OCI-M1 (cell line): ENCODE measurements at places on chromosomes 5 and 9.

DNA sequence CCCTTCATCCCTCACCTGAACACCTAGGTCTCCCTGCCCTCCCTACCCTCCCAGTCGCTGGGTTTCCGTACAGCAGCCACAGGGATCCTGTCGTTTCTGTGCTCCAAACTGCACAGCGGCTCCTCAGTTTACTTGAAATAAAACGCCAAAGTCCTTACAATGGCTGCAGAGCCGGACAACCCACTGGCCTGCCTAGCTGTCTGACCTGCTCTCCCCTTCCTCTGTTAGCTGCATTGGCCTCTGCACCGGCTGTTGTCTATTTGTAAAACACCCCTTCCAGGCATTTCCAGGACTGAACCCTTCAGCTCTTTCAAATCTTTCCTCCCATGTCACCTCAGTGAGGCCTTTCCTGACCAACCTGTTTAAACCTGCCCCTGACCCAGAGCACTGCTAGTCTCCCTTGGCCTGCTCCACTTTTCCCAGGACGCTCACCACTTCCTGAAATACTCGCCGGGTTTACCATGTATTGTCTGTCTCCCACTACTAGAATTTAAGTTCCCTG is 9.1 kb upstream of the MGAT1 start:
- DNase-seq = no peak

DNA sequence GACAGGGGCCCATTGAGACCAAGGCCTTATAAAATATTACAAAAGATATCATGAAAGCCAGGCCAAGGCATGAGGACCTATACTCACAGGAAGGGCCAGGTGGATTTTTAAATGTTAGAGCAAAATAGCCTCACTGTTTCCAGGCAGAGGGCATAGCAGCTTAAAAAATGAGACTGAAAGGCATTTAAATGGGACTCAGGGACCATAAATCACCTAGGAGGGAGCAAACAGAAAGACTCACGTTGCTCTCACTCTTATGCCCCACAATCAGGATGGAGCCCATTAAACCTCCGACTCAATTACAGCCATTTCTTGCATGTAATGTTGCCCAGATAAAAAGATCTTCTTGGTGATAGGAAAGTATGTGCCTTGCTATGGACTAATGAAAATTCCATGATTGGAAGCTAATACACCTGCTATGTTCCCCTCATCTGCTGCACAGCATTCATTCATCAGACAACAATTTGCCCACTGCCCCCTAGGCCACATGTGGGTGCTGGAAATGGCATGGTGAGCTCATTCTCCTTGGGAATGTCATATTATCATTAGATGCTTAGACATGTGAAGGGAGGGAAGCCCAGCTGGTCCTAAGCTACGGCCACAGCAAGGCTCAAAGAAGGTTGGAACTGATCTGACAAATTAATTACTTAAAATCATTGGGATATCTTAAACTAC is 128.6 kb upstream of the GRIA1 start:
- DNase-seq = no peak

GRCh38 chr5:180807654-180808414 is 5.2 kb upstream of the MGAT1 start:
- no peak for DNase-seq

GRCh38 chr9:7042124-7042523 is 284.4 kb downstream of the KDM4C start:
- DNase-seq = no peak

- no peak for DNase-seq
These were observed 35.7 kb upstream of the GABRP start for GRCh38 chr5:170747851-170748250.

- DNase-seq = no peak
These were observed 20.9 kb upstream of the DUSP1 start for GRCh38 chr5:172791726-172792445.

GRCh38 chr9:107281922-107282667 is 984 bp upstream of the RAD23B start:
- DNase-seq = peak; percentile 36

- DNase-seq = peak; percentile 38
These were observed 542.4 kb downstream of the RAB3C start for GRCh38 chr5:59125011-59125961.

GRCh38 chr5:96924016-96924443 is 11.8 kb upstream of the LNPEP start:
- no peak for DNase-seq

GRCh38 chr5:43432486-43433375 is 20.5 kb upstream of the CCL28 start:
- peak; percentile 56 for DNase-seq

DNA sequence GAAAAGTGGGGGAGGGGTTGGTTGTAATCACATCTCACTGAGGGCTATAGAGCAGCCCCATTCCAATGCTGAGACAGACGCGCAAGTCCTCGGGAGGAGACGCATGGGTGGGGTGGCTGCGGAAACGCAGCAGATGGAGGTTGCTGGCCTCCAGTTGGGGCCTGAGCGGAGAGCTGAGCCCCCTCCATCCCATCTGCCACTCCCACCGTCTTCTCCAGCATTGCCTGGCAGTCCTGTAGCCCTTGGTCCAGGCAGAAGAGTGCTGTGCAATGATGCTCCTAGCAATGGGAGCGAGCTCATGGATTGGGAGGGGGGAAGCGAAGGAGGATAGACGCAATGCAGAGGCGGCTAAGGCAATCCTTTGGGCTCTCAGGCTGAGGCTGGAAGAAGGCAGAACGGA is 79.4 kb upstream of the GLRA1 start:
- DNase-seq = no peak

GRCh38 chr9:109411069-109411761 is 86.9 kb downstream of the PTPN3 start:
- no peak for DNase-seq

DNA sequence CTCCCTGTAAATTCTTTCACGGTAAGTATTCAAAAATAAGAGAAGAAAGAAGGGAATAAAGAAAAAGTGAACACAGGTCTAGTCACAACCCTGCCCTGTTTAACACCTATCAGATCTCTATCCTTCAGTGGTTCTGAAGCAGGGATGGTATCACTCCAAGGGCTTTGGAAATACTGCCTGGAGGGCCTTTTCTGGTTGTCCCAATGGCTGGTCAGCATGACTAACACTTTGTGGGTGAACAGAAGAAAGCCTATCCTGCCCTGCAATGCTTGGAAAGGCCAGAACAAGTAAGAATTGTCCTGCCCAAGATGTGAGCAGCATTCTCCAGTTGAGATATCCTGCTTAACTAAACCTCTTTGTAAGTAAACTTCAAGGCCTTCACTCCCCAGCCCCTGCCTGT is 124.9 kb downstream of the TMEM167A start:
- DNase-seq = no peak

DNA sequence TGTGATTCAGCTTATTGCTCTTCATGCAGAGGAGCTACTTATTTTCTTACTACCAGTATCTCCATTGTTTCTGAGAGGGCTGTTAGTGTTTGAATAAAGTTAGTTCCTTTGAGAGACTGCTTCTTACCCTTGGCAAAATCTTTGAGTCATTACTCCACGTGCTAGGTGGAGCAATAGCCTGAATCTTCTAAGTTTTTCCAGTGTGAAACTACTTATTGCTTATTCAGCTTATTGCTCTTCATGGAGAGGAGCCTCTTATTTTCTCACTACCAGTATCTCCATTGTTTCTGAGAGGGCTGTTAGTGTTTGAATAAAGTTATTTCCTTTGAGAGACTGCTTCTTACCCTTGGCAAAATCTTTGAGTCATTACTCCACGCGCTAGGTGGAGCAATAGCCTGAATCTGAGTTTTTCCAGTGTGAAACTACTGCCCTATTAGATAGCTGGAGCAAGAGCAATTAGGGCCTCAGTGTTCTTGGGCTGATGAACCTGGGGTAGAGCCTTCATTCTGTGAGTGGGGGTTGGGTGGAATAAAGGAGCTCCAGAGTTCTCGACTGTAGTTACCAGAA is 41.9 kb downstream of the GPBP1 start:
- no peak for DNase-seq

DNA sequence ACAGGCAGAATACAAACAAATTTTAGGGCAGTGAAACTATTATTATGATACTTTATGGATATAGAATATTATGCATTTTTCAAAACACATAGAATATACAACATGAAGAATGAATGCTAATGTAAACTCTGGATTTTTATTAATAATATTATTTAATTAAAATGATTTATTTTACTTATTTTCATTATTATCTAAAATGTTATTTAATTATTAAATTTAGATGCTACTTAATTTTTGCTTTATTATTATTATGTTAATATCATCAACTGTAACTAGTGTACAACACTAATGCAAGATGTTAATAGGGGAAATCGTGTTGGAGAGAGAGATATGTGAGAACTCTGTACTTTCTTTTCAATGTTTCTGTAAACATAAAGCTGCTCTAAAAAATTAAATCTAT is 39.3 kb upstream of the TENT4A start:
- no peak for DNase-seq

DNA sequence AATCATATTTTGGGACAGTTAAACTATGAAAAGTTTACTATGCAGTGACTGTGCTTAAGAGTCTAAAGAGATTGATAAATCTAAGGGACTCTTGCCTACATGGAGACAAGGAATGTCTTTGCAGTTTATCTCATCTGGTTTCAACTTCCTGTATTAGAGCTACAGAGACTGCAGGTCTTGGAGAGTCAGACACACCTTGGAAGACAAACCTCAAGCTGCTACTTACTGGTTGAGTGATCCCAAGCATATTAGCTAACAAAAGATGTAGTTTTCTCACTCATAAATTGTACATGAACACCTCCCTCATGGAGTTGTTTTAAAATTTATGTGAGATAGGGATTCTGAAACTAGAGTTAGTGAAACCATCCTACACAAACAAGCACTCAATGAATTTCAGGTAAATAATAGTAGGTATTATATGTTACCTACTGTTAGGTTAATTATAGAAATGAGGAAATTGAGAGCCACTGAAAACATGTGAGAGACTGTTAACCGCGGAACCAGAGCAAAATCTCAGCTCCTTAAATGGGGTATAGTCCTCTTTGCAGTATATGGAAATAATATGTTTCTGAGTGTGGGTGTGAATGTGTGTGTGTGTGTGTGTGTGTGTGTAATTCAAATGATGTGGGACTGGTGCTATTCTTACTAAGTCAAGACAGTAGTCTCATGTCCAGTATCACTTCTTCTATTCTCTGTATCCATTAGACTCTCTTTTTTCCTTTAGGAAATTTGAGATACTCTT is 752.1 kb downstream of the DTWD2 start:
- DNase-seq = no peak

DNA sequence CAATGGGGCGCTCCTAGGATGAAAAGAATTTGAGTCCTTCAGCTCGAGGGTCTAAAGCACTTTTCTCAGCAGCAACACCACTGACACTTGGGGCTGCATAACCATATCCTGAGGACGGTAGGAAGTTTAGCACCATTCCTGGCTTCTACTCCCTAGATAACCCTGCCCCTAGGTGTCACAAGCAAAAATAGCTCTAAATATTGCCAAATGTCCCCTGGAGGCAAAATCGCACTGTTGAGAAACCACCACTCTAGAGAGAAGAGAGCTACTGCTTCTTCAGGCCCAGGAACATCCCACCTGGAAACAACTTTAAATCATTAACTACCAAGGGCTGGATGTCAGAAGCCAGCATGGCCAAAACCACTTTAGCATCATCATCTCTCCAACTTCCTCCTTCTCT is 29.8 kb downstream of the MYO10 start:
- no peak for DNase-seq

GRCh38 chr5:39711821-39712220 is 287.0 kb upstream of the DAB2 start:
- no peak for DNase-seq

- DNase-seq = no peak
These were observed 1.2 kb upstream of the TAL2 start for GRCh38 chr9:105661011-105661410.

GRCh38 chr9:91207729-91208418 is 153.8 kb downstream of the AUH start:
- DNase-seq = peak; percentile 79

DNA sequence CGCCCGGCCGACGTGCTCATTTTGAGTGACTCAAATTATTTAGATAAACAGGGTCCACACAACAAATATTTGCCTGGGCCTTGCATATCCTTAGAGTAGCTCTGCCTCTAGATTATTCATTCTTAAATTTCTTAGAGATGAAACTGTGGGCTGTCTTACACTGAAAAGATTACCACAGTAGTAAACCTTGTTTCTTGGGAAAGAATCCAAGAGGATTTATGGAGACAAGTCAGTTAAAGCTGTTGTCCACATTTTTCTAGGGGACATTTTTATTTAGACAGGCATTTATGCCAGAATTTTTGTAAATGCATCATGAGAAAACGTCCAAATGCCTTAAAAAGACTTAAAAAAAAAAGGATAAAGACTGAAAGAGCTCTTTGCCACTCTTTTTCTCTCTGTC is 32.6 kb upstream of the RANBP3L start:
- no peak for DNase-seq

DNA sequence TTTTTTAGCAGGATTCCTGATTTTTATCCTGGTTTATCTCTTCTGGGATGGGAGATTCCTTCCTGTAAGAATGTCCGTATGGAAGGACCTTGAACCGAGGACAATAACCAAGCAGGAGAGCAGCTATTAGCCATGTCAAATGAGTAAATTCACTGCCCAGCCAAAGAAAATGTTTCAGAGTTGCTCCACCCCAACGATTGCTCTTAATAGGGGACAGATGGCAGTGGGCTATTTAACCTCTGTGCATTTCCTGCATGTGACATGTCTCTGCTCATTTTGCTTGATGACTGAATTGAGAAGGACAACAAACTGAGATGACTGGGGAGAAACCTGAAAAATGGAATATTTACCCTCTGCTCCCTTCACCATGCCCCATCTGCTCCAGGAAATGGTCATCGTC is 479.9 kb upstream of the ZNF462 start:
- DNase-seq = no peak

DNA sequence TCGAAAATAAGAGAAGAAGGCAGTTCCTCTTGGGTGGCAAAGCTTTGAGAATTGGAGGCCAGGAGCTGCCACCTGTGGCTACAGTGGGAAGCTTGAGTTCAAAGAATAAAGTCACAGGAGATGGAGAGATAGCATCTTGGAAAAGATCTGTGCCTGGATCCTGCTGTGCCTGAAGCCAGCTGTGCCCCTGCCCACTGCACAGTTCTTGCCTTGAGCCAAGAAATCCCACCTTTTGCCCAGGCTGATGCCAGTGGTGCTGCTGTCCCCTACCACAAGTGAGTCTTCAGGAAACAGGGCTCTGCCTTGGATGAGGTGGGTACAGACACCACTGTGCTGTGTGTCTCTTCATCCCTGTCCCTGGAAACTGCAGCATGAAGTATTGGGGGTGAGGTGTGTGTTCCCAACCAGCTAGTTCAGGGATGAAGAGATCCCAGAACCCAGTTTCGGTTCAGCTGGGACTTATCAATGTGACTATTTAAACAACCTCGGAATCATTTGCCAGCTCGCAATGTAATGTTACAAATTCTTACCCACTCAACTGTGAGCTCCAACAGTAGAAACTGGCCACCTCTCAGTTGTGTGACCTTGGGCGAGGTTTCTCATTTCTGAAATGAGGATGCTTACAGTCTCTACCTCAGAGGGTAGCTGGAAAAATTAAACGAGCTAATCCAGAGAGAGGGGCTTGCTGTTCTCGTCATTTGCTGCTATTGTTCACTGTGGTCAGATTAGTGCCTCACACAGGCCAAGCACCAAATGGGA is 5.9 kb downstream of the IER5L start:
- DNase-seq = no peak

- DNase-seq = no peak
These were observed 20.1 kb downstream of the DOCK2 start for GRCh38 chr5:169657127-169657526.
